ENCODE measurements at places on chromosomes 3 and 15.
A peak's percentile ranks its signal among the peaks of the same experiment; 100 is the strongest.

DNA sequence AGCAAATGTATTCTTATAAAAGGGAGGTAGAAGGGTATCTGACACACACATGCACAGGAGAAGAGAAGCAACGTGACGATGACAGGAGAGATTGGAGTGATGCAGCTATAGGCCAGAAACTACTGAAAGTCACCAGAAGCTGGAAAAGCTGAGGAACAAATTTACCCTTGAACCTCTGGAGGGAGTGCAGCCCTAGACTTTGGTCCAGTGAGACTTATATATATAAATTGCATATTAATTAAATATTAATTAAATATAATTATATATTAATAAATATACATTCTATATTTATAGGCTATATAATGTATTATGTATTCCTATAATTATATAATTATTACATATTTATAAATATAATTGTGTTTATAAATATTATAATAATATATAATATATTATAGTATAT, 96.5 kb upstream of the LMCD1 start:
- no peak for DNase-seq

- DNase-seq, result peak; percentile 91
These were observed 5.6 kb downstream of the HES1 start for GRCh38 chr3:194141415-194142155.

GRCh38 chr3:130711565-130712324, 34.9 kb downstream of the PIK3R4 start:
- no peak for DNase-seq

- peak; percentile 19 for DNase-seq
These were observed 246.4 kb upstream of the TLE3 start for GRCh38 chr15:70343961-70344621.

- DNase-seq, result no peak
These were observed 28.9 kb downstream of the ITGB5 start for GRCh38 chr3:124858275-124858674.

- peak; percentile 43 for DNase-seq
These were observed 62.8 kb downstream of the OTOL1 start for GRCh38 chr3:161559177-161559998.

GRCh38 chr3:99803297-99803696, 14.4 kb upstream of the CMSS1 start:
- DNase-seq, result no peak

DNA sequence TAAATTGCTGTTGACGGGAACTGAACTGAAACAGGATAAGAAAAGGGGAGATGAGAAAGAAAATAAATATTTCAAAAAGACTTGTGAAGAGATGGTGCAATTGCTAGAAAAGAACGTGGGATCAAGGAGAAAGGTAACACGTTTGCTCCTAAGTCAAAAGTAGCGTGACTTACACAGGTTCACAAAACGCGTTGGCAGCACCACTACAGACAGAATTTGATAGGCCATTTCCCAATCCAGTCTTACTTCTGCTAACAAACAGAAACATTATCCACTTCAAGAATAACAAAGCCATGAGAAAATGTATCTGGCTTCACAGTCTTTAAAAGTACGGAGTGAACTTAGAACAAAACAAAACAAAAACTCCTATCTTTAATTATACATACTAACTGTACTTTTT, 75.5 kb downstream of the DPH6 start:
- DNase-seq, result no peak

DNA sequence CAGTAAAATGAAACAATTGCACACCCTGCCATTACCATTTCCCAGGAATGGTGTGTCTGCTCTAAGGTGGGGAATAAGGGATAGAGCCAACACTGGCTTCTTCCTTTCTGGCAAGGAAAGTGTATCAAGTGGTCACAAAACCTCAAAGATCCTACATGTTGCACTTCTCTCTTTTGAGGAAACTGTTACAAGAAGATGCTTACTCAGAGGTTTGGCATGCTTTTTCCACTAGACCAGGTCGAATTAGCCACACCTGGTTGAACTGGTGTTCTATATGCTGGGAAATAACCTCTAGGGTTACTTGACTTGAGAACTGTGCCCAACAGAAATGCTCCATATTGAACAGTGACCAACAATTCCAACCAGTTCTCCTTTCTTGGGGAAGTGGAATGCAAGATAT, 102.9 kb downstream of the LRRN1 start:
- no peak for DNase-seq

GRCh38 chr15:77595231-77595630, 37.5 kb downstream of the LINGO1 start:
- no peak for DNase-seq

DNA sequence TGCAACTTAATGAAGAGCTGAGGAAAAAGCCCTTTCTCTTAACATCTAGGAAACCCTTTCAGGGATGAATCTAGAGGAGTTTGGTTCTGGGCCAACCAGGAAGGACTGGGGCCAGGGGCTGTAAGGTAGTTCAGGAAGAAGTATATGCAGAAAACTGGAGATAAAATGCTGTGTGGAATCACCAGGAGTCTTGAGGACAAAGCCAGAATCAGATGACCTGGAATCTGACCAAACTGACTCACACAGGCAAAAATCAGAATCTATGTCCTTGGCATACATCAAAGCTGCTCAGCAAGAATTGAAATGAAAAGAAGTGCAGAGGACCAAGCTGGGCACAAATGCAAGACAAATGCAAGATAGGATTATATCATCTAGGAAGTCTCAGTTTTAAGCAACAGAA, 59.4 kb upstream of the ATP2C1 start:
- no peak for DNase-seq

GRCh38 chr15:90106522-90107117, 4.4 kb upstream of the IDH2 start:
- DNase-seq, result no peak

GRCh38 chr3:48151807-48152427, 36.3 kb downstream of the CDC25A start:
- no peak for DNase-seq

DNA sequence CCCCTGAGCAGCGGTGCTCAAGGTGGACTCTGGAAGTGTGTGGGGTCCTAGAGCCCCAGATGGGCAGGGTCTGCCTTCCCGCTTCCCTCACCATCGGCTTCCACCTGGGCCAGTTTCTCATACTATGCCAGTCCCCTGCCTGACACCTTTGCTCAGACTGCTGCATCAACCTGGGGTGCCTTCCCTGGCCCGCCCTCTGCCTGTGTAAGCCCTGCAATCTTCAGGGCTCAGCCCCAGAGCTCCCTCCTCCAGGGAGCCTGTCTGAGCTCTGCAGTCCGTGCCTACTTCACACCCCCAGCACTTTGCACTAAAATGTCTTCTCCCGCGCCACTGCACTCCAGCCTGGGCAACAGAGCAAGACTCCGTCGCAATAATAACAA, 13.1 kb downstream of the CSK start:
- DNase-seq, result no peak

DNA sequence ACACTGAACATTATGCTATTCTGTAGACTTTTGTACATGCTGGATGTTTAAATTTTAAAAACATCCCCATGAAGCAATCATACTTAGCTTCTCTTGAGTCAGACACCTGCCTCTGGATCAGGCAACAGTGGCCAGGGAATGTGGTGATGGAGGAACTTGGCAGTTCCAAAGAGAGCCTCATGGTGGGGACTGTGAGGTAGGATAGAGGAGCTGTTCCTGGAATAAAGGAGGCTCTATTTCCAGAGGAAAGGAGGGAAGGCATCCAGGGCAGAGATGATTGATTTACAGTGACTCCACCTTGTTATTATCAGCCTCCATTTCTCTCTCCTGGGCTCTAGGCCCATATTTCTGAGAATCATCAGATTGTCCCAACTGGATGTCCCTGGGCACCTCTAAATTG, 35.0 kb upstream of the ABHD17C start:
- DNase-seq, result peak; percentile 3

- no peak for DNase-seq
These were observed 75.6 kb downstream of the FBXL22 start for GRCh38 chr15:63672775-63673174.

- DNase-seq, result no peak
These were observed 36.8 kb downstream of the KLHL6 start for GRCh38 chr3:183518491-183519251.

DNA sequence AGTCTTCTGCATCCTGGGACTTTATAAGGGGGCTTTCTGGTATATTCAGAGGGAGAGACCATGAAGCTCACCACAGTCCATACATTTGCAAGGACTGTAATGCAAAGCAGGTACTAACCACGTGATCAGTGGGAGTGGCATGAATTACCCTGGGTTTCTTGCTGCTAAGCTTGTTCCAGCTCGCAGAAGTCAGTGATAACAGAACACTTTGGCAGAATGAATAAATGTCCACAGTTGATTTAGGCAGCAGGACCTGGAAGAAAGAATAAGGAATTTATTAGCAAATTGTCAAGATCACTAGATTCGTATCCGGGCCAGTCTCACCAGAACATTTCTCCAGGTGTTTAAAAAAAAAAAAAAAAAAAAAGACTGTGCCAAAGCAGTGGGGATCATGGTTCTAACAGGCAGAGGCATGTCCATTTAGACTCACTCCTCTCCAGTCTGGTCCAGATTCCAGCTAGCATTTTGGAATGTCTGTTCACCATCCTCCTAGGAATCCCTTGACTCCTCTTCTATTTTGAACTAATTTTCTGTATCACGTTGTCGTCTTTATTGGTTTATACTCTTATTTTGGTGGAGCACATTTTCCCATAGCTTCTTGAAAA, 24.5 kb downstream of the HHLA2 start:
- DNase-seq, result no peak

DNA sequence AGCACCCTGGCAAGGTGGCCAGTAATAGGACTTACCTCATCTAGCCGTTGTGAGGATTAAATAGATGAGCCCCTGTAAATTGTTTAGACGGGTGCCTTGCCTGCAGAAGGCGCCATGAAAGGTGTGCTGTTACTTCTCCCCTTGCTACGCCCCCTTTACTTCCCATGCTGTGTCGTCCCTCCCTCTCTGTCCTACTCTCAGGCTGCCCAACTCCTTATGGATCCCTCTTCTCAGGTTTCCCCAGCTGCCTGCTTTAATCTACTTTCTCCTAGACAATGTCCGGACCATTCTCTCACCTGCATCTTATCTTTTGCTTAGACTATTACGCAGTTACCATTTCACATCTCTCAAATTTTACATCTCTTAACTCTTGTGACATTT, 1.7 kb upstream of the FBXW12 start:
- DNase-seq, result no peak

DNA sequence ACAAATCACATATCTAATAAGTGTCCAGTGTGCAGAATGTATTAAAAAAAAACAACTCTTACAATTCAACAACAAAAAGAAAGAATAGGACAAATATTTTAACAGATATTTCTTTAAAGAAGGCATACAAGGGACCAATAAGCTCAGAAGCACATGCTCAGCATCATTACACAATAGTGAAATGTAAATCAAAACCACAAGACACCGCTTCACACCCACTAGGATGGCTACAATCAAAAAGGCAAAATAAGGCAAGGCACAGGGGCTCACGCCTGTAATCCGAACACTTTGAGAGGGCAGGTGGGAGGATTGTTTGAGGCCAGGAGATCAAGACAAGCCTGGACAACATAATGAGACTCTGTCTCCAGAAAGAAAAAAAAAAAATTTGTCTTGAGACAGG, 255.6 kb downstream of the MAGI1 start:
- no peak for DNase-seq

DNA sequence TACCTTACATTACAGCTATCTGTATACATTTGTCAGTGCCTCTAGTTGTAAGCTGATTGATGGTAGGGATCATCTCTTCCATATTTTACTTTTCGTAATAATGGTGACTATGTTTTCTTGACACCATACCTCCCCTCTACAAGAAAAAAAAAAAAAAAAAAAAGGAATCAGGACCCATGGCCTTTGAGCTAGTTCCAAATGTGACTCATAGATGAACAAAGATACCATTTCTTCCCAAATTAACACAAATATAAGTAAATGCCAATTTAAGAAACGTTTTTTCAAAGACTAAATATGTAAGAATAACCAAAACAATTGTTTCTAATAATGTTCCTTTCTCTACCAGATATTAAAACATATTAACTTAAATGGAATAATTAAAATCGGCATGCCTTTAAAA, 23.1 kb downstream of the UBE3A start:
- DNase-seq, result no peak

- no peak for DNase-seq
These were observed 1.0 kb downstream of the PDE12 start for GRCh38 chr3:57557085-57557537.

- no peak for DNase-seq
These were observed 374.2 kb downstream of the PLCL2 start for GRCh38 chr3:17258823-17259436.

DNA sequence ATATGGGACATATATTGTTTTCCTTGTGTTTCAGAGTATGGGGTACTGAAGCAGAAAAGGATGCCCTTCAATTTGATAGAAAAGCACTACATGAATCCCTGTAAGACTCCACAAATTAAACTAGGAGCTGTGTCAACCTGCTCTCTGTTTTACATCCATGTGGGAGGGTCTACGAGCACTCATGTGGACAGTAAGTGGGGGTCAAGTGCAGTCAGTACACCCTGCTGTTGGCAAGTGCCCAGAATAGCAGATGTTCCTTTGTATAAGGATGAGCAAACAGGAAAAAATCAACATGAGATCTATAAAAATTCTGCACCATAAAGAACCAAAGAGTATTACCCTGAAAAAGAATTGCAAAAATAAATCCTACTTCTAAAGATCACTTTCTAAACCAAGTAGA, 659.9 kb downstream of the SI start:
- peak; percentile 98 for DNase-seq

DNA sequence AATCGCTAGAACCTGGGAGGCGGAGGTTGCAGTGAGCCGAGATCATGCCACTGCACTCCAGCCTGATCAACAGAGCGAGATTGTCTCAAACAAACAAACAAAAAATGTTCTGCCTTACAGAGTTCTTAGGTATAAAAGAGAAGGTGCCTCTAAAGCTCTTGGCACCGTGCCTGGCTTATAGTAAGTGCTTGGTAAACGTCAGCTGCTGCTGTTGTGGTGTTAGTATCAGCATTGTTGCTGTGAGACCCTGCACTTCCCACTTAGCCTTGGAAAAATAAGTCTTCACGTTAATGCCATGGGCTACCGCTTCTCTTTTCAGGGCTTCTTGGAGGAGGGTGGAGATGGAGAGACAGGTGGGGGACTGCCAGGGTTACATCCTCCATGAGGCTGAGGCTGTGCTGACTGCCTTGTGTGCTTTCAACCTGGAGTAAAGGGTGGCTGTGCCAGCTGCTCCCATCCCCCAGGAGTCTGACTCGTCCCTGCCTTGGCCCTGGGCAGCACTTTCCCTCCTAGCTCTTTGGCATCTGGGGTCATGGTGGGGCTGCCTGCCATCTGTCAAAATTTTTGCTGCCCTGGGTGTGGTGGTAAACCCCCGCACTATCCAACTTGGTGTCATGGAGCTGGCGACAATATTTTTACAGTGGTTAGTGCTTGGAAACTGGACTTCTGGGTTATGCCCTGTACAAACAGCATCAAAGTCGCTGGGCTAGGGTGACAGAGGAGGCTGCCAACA, 17.8 kb downstream of the FLNB start:
- DNase-seq, result peak; percentile 82

DNA sequence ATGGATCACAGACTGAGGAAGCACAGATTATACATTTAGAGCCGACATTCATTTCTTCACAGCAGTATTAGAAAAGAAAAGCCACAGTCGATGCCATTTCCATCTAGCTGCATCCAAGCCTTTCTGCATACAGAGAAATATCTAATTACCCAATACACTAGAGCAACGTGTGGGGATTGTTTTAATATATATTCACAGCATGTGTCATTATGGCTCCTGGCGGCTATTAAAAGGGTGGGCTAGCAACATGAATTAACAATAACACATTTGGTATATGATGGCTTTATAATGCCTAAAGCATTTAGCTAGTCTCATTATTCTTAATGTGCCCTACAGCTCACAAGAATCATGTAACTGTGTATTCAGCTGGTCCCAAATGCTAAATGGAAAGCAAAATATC, 1030.5 kb downstream of the FHIT start:
- no peak for DNase-seq

GRCh38 chr3:144097163-144097562, 125.5 kb downstream of the DIPK2A start:
- DNase-seq, result no peak

Measured in NCI-H1092 (cell line).